ENCODE measurements at places on chromosomes 3 and 15. TPM values are rescaled to one million over a fixed set of nuclear protein-coding genes. Genes with fewer than 3 reads are reported as not detected.

TIMP4 gene
- total RNA-seq: not detected

- DNase-seq: no peak
- H3K27ac ChIP-seq: no peak overlapping the region
- peak overlapping the region; percentile 26 for H3K4me3 ChIP-seq
- no peaks in the 10 kb centered on the region for H3K36me3 ChIP-seq
Measured at GRCh38 chr3:32815841-32816438, 1.9 kb upstream of the TRIM71 start.

DNA sequence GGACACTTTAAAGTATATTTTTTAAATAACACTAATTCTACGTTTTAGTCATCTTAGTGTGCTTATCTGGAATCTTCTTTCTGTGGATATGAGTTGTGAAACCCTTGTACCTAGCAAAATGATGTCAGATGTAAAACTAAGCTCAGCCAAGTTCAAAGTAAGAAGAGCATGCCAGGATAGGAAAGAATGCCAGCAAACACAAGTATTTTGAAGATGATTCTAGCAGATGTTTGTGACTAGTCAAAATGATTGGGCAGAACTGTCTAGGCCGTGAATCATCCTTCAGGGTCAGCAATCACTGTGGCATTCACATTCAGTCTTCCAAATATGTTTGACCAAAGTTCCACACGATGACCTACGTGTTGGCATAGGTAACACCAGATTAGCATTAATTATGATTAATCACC, 5.4 kb upstream of the PLOD2 start:
- H3K4me1 ChIP-seq: peaks cover 8% of the 10 kb centered on the region
- no peak for DNase-seq
- no peak overlapping the region for H3K4me3 ChIP-seq
- H3K36me3 ChIP-seq: no peaks in the 10 kb centered on the region

CAND2 gene
- total RNA-seq: 0.98 TPM

GRCh38 chr3:7241584-7242302, 380.8 kb downstream of the GRM7 start:
- no peaks in the 10 kb centered on the region for H3K36me3 ChIP-seq
- H3K27me3 ChIP-seq: no peaks in the 10 kb centered on the region
- no peak overlapping the region for H3K27ac ChIP-seq
- no peak overlapping the region for H3K4me3 ChIP-seq

- no peaks in the 10 kb centered on the region for H3K4me1 ChIP-seq
- no peak overlapping the region for H3K27ac ChIP-seq
- no peaks in the 10 kb centered on the region for H3K36me3 ChIP-seq
- no peak overlapping the region for H3K4me3 ChIP-seq
Measured at GRCh38 chr3:133136114-133137041, 98.2 kb downstream of the TMEM108 start.
